ENCODE measurements at places on chromosomes 2 and 18.

DNA sequence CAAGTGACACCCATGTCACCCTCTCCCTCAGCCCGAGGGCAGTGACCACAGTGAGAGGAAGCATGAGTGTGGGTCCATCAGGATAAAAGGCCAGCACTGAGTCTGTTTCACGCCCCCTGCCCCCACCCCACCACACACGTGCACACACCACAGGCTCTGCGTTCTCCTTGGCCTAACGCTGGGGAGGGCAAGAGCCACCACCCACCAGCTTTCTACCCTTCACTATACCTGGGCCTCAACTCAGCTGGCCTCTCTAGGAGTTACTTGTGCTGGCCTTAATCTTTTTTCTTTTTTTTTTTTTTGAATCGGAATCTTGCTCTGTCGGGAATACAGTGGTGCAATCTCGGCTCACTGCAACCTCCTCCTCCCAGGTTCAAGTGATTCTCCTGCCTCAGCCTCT, 140.5 kb downstream of the ZFP36L2 start:
- DNase-seq: no peak

DNA sequence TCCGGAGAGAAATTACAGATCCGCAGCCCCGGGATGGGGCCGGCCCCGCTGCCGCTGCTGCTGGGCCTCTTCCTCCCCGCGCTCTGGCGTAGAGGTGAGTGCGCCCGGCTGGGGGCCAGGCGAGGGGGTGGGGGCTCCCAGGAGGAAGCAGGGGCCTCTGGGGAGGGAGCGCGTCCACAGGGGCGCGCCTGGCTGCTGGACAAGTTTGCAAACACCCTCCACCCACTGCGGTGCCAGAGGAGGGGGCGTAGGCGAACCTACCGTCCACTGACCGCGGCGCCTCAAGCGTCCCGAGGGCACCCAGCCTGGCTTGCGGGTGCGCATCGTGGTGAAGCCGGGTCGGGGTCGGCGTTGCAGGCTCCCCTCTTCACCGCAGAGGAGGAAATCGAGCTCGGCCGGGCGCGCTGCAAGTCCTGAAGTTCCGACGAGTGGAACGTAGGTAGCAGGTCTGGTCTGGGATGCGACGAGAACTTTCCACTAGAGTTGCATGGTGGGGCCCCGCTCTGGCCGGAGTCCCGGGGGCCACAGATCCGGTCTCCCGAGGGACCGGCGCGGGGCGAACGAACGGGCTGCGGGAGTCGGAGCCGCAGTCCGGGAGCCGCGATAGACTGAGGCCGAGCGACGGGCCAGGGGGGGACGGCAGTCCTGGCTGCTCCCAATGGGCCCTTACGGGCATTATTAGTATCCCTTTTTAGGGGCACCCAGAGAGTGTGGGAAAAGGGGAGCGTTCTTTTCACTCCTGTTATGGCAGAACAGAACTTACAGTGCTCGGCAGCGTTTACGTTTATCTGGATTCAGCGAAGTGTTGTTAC, 502 bp downstream of the MERTK start:
- DNase-seq: peak; percentile 16

- no peak for DNase-seq
Observed at GRCh38 chr18:24561369-24561965, 101.0 kb downstream of the HRH4 start.

- no peak for DNase-seq
Observed at GRCh38 chr2:151251012-151251411, 10.7 kb downstream of the RBM43 start.

DNA sequence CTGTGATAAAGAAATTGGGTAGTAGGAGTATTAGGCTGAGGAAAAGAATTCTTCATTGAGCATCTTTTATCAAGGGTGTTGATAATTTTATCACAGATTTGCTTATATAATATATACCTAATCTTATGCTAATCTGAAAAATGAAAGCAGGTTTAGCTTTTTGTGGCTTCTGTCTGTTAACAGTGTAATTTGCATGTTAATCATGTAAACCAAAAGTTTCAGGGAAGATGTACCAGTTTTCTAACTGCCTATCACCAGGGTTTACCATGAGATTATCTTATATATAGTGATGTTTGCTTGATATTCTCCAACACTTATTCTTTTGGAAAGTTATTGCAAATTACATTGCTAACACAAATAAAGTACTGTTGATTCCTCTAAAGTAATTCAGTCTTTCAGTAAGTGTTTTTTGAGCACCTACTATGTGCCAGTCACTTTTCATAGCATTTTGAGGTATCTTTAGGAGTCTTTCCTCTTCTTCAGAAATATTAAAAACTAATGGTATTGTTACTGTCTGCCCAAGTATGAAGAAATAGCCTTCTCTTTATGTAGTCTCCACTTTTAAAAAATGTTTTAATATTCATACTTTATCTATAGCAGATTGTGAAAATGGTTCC, 41.6 kb downstream of the GCC2 start:
- no peak for DNase-seq

DNA sequence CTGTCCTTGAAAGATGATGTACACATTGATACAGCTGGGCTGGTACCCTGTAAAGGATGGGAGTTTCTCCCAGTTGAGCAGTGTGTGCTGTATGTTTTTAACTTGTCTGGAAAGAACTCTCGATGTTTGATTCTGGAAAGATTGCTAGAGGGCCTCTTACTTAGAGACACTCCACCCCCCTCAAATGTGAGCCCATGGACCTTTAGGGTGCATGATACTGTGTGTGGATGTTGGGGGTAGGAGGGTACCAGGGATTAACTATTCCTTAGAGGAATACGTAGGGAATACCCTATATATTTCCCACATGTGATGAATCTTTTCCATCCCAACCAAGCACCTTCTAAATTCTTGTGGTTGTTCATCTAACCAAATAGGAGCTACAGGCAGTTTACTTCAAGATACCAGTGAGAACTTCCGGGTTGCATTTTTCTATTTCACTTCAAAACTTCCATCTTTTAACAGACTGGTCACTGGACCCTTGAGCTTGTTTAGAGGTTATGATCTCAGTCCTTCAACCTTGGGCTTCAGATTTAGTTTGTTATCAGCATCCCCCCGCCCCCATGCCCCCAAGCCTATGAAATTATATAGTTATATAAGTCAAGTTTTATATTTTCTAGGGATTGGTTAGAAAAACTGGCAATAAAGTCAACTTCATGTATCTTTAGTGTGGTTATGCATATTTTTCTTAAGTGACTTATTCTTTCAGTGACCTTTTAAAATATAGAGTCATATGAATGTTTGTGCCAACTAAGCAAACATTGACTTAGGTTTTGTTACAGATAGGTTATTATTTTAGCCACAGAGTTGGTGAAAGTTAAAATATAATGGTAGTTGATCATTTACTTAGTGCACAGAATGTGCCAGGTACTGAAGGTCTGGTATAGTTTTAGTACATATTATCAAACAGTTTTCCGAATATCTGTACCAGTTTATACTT, 18.2 kb downstream of the AFTPH start:
- no peak for DNase-seq

- no peak for DNase-seq
Observed at GRCh38 chr18:47080872-47081271, 45.5 kb upstream of the ELOA2 start.
